ENCODE measurements at places on chromosomes 4 and X.

GRCh38 chr4:120314969-120315368 is 248.3 kb upstream of the MAD2L1 start:
- DNase-seq, result no peak

DNA sequence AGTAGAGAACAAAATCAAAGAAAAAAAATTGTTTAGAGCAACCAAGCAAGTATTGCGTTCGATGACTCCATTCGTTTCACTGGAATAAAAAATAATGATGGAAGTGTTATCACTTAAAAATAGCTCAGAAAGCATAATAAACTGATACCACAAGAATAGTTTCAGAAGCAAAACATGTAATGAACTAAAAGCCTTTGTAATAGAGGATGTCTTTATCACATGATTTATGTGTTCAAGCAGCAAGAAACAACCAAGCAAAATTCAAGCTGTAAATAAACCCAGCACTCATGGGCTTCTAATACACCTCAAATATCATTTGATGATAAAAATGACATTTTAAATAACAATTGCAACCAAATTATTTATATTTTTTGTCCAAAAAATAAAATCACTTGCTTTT is 192.2 kb downstream of the NDST4 start:
- DNase-seq, result no peak

GRCh38 chr4:7196288-7196651 is 3.9 kb downstream of the SORCS2 start:
- peak; percentile 21 for DNase-seq

DNA sequence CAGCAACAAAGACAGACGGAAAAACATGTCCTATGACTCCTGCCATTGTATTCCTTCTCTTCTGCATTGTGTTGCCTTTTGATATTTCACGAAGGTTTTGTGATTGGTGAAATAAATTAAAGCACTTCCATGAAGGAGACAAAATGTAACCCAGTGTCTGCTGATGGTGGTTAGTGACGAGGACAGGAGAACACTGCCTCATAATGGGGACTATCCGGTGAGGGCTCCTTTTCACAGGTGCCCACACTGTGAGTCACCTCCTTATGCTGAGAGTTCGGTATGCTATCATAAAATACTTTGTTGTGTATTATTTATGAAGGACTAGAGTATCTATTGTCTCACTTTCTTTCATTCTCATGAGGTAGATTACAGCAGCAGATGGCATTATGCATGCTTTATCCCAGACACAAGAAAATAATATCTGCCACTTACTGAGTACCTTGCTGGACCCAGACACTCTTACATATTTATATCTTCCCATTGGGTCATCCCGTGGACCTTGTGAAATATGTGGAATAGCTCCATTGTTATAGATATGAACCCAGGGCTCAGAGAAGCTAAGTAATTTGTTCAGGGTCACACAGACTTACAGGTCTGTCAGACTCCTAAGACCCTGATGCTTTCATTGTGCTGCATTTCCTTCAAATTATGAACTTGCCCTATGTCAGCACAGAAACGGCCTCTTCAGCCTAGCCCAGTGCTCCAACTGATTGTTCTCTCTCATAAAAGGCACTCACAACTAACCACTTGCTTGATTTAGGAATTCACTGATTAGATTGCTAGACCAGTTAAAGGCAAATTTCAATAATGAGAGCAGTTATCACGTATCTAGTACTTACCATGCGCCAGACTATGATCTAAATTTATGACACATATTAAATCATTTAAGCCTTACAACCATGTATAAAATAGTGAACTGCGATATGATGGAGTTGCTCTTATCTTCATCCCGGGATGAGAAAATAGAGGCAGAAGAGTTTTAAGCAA is 31.2 kb downstream of the PLS3 start:
- DNase-seq, result no peak

DNA sequence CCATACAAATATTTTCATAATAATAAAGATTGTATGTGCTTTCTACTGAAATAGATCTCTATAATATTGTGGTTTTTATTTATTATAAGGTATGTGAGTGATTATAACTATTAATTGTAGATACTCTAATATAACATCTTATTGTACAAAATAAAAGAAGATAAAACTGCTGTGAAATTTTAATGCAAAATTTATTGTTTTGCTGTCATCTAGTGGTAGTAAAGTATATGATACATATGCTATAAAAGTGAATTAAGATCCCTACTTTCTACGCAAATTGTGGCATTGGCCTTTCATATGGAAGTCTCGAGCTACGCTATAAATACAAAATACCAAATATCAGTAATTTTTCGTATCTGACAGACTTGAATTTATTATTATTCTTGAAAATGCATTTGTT is 19.3 kb downstream of the YIPF7 start:
- DNase-seq, result no peak

- no peak for DNase-seq
These were observed 60.3 kb upstream of the MXD4 start for GRCh38 chr4:2322227-2322626.

- no peak for DNase-seq
These were observed 606.0 kb downstream of the BCOR start for GRCh38 chrX:39491548-39492297.

- no peak for DNase-seq
These were observed 25.2 kb upstream of the ANAPC4 start for GRCh38 chr4:25351777-25352416.

DNA sequence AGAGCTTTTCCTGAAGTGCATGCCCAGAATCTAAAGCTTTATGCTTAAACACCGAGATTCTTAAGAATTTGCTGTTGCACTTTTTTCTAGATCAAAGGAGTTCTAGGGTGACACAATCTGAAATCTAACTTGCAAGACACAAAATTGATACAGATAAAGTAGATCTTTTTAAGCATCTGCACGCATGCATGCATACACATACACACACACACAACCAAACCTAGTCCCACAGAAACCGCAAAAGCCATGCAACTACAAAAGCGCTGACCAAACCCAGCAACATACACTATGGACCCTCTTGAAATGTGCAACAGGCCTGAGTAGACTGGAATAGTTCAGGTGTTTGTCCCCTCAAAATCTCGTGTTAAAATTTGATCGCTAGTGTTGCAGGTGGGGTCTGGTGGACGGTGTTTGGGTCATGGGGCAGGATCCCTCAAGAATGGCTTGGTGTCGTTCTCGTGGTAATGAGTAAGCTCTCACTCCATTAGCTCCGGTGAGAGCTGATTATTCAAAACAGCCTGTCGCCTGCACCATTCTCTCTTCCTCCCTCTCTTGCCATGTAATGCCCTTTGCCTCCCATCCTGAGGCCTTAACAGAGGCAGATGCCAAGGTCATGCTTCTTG is 52.7 kb downstream of the IRF2 start:
- no peak for DNase-seq

- no peak for DNase-seq
These were observed 288.0 kb downstream of the SH2D1A start for GRCh38 chrX:124634363-124634762.

GRCh38 chr4:73914071-73914470 is 44.9 kb downstream of the CXCL1 start:
- no peak for DNase-seq

- DNase-seq, result no peak
These were observed 5.1 kb downstream of the ELF4 start for GRCh38 chrX:130105244-130105643.

DNA sequence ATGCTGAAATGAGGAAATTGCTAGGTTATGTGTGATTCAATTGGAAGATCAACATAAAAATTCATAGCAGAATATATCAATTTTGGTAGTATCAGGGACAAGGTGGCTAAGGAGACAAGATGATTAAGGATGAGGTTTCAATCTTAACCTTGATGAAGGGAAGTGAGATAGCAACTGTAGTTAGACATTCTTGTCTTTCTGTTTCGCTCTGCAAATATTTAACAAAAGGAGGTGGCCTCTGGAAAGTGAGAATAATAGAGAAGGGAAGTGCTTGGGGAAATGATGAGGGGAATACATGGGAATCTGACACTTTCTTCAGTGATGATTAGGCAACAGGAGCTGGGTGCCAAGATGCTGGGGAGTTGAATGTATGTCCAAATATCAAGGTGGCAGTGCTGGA is 337.1 kb upstream of the PUDP start:
- no peak for DNase-seq

GRCh38 chr4:153448003-153448731 is 18.0 kb upstream of the TMEM131L start:
- DNase-seq, result peak; percentile 34

DNA sequence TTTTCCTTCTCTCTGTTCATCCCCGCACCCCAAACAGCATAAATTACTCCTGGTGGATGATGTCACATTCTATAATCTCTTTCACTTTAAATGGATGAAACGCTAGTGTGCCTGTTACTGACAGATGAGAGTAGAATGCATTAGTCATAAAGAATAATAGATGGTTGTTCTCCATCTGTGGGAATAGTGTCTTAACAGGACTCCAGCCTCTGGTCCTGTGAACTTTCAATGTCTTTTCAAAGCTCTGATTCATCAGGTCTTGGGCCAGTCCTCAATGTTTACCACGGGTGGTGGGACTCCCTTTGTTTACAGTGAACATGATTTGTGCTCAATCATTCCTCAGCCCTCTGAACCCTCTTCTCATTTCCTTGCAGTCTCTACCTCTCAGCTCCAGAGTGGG is 182.6 kb downstream of the GABRB1 start:
- peak; percentile 40 for DNase-seq

DNA sequence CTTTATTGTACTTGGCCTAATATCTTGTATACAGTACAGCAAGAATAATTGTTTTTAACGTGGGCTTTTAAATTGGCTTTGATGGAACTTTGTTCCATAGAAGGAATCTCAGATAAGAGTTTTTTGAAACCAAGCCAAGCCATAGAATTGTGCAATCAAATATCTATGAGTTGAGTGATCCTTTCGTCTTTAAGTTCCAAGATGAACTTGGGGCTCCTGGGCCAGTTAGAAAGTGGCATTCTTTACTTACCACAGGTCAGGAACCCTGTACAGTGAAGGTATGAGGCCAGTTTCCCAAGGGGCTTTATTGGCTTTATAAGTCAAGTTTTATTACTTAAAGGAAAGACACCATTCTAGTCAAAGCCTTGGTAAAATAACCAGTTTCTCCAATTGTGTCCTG is 2104.2 kb downstream of the PCDH7 start:
- DNase-seq, result no peak

- no peak for DNase-seq
These were observed 7.2 kb downstream of the PDHA1 start for GRCh38 chrX:19350941-19351384.

GRCh38 chr4:25075851-25076250 is 45.1 kb upstream of the LGI2 start:
- DNase-seq, result peak; percentile 65

GRCh38 chr4:126191536-126191935 is 876.8 kb downstream of the FAT4 start:
- DNase-seq, result no peak

GRCh38 chrX:116198810-116199209 is 28.3 kb downstream of the AGTR2 start:
- DNase-seq, result peak; percentile 11

GRCh38 chrX:153411255-153411987 is at the start of gene ZFP92:
Gene ZFP92 (plus strand): TSS chrX:153411472. CDS start chrX:153418323, 6,851 bp downstream.
- DNase-seq, result peak; percentile 39

DNA sequence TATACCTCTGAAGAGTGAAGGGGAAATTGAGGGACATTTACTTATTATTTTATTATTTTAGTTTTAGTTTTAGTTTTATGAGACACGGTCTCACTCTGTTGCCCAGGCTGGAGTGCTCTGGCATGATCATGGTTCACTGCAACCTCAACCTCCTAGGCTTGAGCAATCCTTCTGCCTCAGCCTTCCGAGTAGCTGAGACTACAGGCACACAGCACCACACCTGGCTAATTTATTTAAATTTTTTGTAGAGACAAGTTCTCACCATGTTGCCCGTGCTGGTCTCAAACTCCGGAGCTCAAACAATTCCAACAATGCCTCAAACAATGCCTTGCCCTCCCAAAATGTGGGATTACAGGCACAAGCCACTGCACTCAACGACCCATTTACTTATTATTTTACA is 68.4 kb upstream of the BMP2K start:
- DNase-seq, result no peak

DNA sequence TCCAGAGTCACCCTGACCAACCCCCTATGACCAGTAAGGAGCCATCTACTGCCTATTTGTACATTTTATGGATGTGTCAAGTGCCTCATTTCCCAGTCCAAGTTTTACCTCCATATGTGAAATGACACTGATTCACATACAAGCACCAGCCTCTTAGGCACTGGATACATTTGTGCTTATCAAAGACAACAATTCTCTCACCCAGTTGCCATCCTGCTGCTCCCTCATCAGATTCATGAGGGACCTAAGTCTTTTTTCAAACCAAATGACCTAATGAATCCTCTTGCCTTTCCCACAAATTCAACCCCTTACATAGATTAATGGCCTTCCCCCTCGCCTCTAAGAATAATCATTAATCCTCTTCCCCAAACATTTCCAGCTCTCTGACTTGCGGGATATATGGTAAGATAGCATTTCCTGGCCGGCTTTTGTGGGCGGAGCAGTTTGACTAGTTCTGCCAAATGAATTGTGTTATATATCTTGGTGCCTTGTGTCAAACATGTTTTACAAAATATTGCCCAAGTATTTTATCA is 233.9 kb downstream of the ARAP2 start:
- DNase-seq, result no peak

DNA sequence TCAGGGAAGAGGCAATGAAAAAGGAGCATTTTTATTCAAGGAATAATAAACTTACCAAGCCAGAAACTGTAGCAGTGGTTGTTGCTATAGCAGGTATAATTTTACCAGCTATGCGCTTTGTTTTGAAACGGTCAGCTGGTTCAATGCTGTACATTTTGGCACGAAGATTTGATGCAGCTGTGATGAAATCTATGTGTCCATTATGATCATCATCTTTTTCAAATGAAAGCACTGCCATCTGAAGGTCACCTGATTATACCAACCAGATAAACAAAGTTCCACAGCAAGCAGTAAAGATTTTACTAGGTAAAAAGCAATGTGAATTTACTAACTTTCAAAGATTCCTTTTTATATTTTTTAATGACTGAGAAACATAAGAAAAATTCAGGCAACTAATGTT is 66.4 kb downstream of the STAP1 start:
- DNase-seq, result no peak

GRCh38 chr4:1783015-1783414 is 10.1 kb upstream of the FGFR3 start:
- peak; percentile 56 for DNase-seq

GRCh38 chrX:149908308-149908707 is 21.1 kb upstream of the HSFX4 start:
- DNase-seq, result no peak

GRCh38 chr4:2745981-2746806 is 9.9 kb downstream of the TNIP2 start:
- DNase-seq, result no peak

- no peak for DNase-seq
These were observed 755.4 kb upstream of the HTR2C start for GRCh38 chrX:113828470-113828869.

DNA sequence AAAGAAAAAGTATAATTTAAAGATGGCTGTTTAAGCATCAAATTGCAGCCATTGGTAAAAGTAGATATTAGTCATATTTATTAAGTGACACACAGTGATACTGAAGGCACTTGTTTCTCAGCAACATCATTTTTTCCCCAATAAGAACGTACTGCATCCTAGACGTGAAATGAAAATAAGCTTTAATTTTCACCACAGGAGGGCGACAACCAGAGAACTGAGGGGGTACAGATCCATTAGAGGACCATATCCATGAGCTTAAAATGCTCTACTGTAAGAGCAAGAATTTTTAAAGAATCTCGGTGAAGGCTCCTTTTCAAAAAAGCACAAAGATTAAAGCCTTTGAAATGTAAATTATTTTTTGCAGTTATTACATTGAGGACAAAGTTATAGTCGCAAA is 33.4 kb downstream of the FRG1 start:
- DNase-seq, result no peak

- DNase-seq, result peak; percentile 78
These were observed 18.0 kb upstream of the CYP2U1 start for GRCh38 chr4:107913283-107913899.
